ENCODE measurements at places on chromosomes 1 and 21. TPM values are rescaled to one million over a fixed set of nuclear protein-coding genes. Genes with fewer than 3 reads are reported as not detected.

SMAP2 gene
- 22.3 TPM for polyA plus RNA-seq

CDC14A gene
- 2.4 TPM for polyA plus RNA-seq

FCAMR gene
- polyA plus RNA-seq: not detected

ALX3 gene
- polyA plus RNA-seq: not detected

FYB2 gene
- polyA plus RNA-seq: 0.97 TPM

OR2G6 gene
- polyA plus RNA-seq: not detected

DMRTA2 gene
- not detected for polyA plus RNA-seq

KCNQ4 gene
- polyA plus RNA-seq: 0.09 TPM

CASQ1 gene
- polyA plus RNA-seq: 0.09 TPM

TNFSF4 gene
- 7.9 TPM for polyA plus RNA-seq

MRPL39 gene
- polyA plus RNA-seq: 19.8 TPM

OR2T29 gene
- polyA plus RNA-seq: not detected

All from HepG2 (cell line).